ENCODE measurements at places on chromosomes 16 and 17. TPM values are rescaled to one million over a fixed set of nuclear protein-coding genes. Genes with fewer than 3 reads are reported as not detected.

SOX9 gene
- total RNA-seq, result not detected

KCNJ2 gene
- not detected for total RNA-seq

GRCh38 chr17:10118788-10119130 lies 79.6 kb downstream of the GAS7 start:
- DNase-seq, result no peak

DNA sequence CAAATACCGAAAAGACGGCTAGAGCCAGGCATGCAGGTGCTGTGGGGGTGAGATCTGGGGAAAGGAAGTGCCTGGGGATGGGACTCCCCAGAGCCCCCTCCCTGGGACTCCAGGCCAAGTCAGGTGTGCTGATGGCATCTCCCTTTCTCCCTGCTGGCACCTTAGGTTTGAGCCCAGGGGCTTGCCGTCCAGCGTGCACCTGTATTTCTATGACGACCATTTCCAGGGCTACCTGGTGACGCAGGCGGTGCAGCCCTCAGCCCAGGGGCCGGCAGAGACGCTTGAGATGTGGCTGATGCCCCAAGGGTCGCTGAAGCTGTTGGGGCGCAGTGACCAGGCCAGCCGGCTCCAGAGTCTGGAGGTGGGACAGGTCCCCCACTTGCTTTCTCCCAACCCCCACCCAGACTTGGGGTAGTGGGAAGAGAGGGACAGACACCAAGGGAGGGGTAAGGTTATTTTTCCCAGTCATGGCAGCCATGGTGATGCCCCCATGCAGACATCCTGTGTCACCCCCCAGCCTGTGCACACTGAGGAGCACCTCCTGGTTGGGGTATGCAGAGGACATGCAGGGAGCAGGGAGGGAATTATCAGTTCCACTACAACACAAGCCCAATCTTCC lies 11.1 kb downstream of the XYLT2 start:
- no peak for DNase-seq

DNA sequence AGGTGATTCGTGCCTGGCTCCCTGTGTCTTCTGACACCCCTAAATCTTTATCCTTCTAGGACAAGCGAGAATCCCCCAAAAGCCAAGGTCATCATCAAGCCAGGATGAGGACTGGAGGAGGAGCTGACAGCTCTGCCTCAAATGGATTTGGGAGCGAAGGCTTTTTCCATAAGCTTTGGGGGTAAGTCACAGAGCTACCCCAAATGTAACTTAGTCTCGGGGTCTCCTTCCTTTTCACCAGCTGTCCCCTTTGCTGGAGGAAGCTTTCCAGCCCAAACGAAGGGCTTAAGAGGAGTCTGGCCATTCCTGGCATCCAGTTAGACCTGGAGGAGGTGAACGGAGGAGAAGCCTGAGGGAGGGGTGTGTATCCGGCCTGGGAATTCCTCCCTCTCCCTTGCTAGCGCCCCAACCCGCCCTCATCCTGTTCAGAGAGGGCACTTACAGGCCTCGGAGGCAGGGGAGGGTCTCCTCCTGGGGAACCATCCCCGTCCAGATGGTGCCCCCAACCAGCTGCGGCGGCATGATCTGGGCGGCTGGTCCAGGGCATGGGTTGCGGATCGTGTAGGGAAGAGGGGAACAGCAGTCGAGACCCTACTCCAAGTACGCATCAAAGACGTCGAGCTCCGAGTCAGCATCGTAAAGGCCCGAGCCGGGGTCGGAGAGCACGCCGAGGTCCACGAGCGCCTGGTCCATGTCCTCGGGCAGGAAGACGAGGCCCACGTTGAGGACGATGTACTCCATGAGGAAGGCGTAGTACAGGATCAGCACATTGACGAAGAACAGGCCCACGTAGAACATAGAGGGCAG lies 938 bp downstream of the DEXI start:
- peak; percentile 20 for DNase-seq

DNA sequence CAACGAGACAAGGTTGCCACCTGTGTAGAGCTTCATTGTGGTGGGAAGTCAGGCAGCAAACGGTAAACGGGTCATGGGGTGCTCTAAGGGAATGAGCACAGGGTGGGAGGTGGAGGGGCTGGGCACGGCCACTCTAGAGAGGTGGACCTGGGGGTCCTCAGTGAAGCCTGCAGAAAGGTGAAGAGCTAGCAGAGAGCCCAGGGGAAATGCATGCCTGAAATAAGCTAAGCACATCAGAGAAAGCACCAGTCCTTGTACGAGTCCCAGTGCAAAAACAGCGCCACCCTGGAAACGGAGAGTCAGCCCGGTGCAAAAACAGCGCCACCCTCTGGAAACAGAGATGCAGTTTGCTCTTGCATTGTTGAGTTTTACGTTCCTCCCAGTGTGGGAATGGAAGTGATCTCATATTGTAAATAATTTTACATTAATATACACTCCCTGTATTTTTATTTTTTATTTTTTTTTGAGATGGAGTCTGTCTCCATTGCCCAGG lies 65.0 kb downstream of the TBC1D16 start:
- DNase-seq, result no peak

DNA sequence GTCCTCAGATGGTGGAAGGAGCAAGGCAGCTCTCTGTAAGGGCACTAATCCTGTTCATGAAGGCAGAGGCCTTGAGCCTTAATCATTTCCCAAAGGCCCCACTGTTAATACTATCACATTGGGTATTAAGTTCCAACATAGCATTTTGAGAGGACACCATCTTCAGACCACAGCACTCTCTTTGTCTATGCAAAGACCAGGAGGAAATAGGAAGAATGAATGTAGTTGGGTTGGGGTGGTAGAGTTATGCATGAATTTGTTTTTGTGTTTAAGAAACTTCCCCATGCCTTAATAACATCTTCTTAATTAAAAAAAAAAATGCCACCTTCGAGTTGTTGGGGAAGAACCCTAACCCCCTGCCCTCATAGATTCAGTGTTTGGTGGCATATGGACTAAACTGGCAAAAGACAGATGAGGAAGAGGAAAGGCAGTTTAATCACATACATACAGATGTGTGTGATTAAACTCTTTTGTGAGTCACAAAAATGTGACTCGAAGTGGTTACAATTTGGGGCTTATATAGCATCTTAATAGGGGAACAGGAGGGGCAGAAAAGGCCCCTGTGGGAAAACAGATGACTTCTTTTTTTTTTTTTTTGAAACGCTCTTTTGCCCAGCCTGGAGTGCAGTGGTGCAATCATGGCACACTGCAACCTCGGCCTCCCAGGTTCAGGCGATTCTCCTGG lies 35.0 kb upstream of the SLC5A10 start:
- no peak for DNase-seq

- peak; percentile 43 for DNase-seq
Observed at GRCh38 chr16:88662222-88662842, 559 bp downstream of the MVD start.

GRCh38 chr17:20774472-20775135 lies 195.1 kb downstream of the CDRT15L2 start:
- DNase-seq, result no peak

- DNase-seq, result no peak
Observed at GRCh38 chr16:50676684-50677225, 4.4 kb downstream of the SNX20 start.

DNA sequence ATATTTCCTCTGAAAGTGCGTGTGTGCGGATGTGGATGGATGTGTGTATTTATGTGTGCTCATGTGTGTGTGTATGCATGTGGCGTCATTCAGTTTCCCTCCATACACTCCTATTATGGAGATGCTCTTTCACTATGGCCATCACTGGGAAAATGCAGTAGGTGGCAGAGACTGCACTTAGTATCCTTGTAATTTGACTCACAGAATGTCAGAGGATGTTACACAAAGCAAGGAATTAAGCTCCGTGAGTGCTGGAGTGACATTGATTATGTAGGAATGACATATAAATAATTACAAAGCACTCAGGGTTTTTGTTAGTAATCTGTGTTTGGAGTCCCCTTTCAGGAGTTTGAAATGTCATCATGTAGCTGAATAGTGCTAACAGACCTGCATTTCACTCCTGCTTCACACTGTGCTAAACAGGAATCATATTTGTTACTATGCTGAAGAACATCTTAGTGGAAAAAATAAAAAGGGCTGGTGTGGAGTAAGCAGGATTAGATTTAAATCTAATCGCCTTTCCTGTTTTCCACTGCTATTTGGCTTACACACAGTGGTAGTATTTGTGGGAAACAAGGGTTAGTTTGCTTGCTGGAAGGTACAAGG lies 59.6 kb downstream of the HS3ST4 start:
- DNase-seq, result no peak

DNA sequence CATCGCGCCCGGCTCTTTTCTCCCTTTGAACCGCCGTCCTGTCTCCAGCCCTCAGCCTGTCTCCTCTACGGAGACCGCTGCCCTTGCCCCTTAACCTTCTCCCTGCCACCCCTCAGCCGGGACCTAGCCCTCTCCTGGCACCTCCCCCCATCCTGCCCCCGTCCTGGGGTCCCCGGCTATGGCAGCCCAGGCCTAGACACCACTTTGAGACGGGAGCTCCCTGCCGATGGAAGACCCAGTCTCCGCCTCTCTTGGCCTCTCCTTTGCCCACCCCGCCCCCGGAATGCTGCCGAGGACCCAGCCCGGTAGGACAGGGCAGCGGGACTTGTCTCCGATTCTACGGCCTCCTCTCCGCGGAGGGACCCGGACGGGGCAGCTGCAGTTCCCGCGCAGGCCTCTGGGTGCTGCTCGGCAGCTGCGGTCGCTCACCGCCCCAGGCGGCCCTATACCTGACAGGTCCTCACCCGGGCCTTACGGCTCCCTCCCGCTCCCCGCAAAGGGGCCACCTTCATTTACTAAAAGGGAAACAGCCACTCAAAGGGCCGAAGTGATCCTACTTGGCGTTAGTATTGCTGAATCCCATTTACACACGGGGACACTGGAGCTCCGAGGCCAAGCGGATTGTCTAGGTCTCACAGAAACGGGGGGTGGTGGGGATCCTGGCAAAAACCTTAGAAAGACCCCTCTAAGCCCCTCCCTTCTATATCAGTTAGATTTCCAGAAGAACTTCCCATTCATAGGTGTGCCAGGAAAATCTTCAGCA lies 32.6 kb upstream of the TAC4 start:
- DNase-seq, result peak; percentile 80

HBZ gene
- total RNA-seq, result not detected

ARSG gene
- total RNA-seq, result 5.0 TPM

NUTF2 gene
- total RNA-seq, result 181 TPM

DNA sequence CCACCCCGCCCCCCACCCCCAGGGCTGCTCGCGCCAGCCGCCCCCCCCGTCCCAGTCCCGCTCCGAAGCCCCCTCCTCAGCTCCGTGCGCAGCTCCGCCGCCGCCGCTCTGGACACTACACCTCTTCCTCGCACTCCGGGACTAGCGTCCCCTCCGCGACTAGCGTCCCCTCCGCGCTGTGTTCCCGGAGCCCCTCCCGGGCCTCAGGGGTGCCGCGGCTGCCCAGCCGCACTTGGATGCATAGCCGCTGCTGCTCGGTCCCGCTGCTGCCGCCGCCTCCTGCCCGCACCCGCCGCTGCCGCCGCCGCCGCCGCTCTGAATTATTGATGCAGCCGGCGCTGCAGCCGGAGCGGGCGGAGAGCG lies at the start of gene CBLN1:
Gene CBLN1 (minus strand): TSS at position 359 of the 363 bp plus-strand sequence. CDS start 373 bp downstream, outside the sequence.
- no peak for DNase-seq

DNA sequence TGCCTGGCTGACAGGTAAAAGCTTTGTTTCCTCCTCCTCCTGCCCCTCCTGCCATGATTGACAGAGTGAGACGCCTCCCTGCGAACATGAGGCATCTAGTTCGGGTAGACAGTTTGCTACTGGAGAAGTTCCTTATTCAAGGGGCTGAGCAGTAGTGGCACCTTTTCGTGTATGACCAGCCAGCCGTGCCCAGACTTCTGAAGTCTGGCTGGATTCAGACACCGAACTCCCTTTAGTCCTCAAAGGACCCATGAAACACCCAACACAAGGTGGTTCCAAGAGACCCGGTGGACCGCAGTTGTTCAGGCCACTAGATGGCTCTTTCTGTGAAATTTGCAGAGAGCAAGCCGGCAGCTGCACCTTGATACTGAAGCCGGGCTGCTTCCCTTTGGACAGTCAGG lies 192.8 kb downstream of the XYLT1 start:
- DNase-seq, result no peak

- DNase-seq, result no peak
Observed at GRCh38 chr17:7854851-7855659, at the start of gene TMEM88. TSS of gene TMEM88 (plus strand) at chr17:7855066. CDS start at chr17:7855075, 9 bp downstream.

- no peak for DNase-seq
Observed at GRCh38 chr17:14323522-14323981, 22.7 kb downstream of the HS3ST3B1 start.

DNA sequence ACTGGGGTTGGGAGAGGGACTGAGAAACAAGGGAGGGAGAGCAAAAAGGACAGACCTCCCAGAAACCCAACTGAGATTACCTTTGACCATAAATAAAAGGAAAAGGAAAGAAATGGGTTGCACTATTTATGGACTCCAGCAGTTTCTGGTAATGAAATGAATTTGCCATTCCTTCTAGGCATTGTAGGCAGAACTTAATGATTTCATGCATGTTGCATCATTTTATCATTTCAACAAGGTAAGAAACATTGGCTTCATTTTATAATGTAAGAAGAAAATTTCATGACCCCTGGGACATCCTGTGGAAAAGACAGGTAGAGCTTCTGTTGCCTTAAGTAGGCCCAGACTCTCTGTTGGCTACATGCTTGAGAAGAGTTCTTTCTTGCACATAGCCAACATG lies 8.2 kb upstream of the CDYL2 start:
- no peak for DNase-seq

GRCh38 chr16:70674221-70675014 lies 11.4 kb downstream of the MTSS2 start:
- DNase-seq, result no peak

GRCh38 chr17:26809033-26809432 lies 484.9 kb upstream of the WSB1 start:
- DNase-seq, result no peak

DNA sequence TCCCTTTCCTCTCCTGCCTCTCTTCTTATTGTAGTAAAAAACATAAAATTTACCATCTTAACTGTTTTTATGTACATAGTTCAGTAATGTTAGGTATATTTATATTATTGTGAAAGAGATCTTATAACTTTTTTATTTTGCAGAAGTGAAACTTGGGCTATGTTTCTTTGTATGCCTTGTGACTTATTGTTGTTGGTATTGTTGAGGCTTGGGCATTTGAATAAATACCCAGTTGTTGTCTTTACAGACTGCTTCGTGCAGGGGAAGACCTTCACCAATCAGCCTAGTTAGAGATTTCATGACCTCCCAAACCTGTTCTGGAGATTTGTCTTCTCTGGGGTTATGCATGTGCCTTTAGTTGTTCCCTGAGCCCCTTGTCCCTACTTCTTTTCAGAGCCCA lies 31.9 kb downstream of the REXO5 start:
- no peak for DNase-seq

GRCh38 chr17:45896803-45897693 lies 2.7 kb downstream of the MAPT start:
- DNase-seq, result no peak

DNA sequence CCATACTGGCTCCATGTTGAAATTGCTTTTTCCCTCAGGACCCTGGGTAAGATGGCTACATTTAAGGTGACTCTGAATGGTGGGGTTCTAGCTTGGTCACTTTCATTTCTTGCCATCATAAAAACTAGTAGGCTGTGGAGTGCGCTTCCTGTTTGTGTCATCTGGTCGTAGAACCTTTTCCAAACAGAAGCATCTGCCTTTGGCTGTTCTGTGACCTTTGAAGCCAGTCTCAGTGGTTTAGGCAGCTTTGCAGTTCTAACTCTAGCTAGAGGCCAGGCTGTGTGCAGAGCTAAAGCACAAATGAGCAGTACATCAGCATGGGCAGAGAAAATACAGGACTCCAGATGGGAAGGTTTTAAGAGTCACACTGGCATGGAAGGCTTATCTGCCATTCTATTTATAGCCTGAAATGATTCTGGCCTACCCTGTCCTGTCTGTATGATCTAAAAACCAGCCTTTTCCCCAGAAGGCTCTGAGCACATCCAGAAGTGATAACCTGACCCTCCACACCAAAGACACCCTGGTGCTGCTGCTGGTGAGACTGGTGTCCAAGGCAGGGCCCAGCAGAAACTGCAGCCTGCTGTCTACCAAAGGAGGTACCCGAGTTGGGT lies 8.6 kb downstream of the ESRP2 start:
- peak; percentile 48 for DNase-seq

Data from activated naive CD8-positive, alpha-beta T cell treated with anti-CD3 and anti-CD28 coated beads for 36 hours (primary cell).